Small intestine (tissue), 16 donors: ENCODE measurements at places on chromosomes 4 and X.

DNA sequence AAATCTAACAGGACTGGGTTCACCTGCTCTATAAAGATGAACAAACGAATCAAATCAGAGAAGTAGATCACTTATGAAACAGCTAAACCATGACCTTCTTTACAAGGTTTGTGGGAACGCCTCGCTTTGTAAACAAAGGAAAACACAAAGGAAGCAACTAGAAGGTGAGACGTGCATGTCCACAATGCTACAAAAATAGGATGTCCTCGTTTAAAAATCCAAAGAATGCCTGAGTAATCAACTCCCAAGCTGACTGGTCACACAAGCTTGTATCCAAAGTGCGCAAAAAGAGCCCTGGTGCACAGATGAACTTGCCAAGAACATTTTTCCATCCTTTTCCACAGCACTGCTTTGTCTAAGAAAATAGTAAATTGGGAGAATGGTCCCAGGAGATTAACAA lies 6.3 kb upstream of the SH3KBP1 start:
- DNase-seq: no peak
- no peaks in the 10 kb centered on the region for H3K36me3 ChIP-seq
- no peaks in the 10 kb centered on the region for H3K4me1 ChIP-seq
- H3K27ac ChIP-seq: no peak overlapping the region
- H3K4me3 ChIP-seq: no peak overlapping the region

DNA sequence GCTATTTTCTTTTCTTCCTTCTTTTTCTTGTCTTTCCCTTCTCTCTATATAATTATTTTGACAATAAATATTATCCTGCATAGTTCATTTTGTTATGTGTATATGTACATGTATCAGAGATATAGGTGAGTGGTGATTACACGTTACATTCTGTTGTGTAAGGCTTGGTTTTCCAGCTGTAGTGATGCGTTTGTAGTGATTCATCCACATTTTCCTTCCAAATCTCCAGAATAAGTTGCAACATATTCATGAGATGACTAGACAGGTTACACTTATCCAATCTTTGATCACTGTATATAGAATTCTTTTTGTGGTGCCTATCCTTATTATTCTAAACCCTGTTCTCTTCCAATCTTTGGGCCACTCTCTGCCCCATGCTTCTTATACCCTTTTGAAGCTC lies 540.2 kb downstream of the GBA3 start:
- no peak overlapping the region for H3K27ac ChIP-seq
- H3K27me3 ChIP-seq: no peaks in the 10 kb centered on the region
- H3K36me3 ChIP-seq: no peaks in the 10 kb centered on the region
- no peak for DNase-seq
- no peak overlapping the region for H3K4me3 ChIP-seq
- H3K4me1 ChIP-seq: no peaks in the 10 kb centered on the region

GRCh38 chrX:41350976-41351569 lies 17.1 kb downstream of the DDX3X start:
- H3K4me1 ChIP-seq: no peaks in the 10 kb centered on the region
- no peak overlapping the region for H3K4me3 ChIP-seq
- H3K27ac ChIP-seq: no peak overlapping the region
- H3K27me3 ChIP-seq: no peaks in the 10 kb centered on the region
- no peak for DNase-seq

DNA sequence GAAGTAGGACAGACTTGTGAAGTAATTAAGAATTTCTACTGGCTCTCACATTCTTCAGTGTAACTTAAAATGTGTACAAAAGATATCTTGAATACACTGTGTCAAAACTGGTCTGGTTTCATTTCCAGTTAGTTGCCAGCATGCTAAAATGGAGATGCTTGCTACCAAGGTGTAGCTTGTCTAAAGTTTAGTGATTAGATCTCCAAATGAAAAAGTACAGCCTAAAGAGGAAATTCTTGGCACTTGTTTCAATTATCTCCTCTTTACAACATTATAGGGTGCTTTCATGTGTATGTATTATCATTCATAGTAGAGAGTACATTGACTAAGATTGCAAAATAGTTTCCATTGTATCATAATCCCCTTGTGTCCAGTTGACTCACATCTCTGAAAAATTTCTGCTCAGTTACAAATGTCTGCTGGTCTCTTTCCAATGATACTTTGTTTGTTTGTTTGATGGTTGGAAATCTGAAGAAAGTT lies 97.3 kb upstream of the SPRY1 start:
- no peak overlapping the region for H3K27ac ChIP-seq
- no peaks in the 10 kb centered on the region for H3K27me3 ChIP-seq
- H3K4me3 ChIP-seq: no peak overlapping the region
- DNase-seq: no peak

DNA sequence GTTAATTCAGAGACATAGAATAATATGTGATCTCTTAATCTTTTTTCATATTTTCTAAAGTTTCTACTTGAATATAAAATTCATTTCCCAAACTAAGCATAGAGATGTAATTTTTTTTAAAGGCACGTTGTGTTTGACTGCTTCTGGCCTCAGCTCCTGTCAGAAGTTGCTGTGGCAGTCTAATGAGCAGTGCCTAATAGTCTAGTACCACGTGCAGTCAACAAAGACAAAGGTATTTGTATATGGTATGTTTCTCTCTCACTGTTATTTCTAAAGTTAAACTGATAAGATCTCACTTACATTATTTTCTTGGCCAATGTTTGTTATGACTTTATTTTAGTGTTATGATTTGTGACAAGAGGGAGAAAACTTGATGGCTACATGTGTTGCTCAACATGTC lies 48.6 kb upstream of the MCUB start:
- no peak for DNase-seq
- no peak overlapping the region for H3K27ac ChIP-seq
- no peaks in the 10 kb centered on the region for H3K4me1 ChIP-seq
- no peaks in the 10 kb centered on the region for H3K27me3 ChIP-seq
- H3K36me3 ChIP-seq: peaks cover 7% of the 10 kb centered on the region

- DNase-seq: no peak
- no peaks in the 10 kb centered on the region for H3K36me3 ChIP-seq
- no peak overlapping the region for H3K4me3 ChIP-seq
- H3K27me3 ChIP-seq: no peaks in the 10 kb centered on the region
Observed at GRCh38 chr4:139144911-139145551, 32.0 kb downstream of the ELF2 start.

DNA sequence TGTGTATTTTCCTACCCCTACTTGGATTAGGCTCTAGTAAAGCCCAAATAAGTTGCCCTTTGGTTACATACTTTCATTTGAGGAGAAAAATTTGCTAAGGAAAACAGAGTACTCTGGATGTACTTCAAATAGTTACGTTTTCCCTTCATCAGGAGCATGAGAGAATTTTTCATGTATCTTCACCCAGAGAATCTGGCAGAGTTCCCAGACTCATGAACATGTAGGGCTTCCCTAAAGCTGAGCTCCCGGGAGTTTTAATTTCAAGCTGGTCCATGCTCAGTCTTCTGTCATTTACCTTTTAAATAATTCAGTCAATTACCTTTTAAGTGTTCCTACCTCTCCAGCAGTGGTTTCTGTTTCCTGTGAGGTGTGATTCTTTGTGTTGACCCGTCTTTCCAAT lies 367.5 kb upstream of the GRID2 start:
- H3K4me1 ChIP-seq: no peaks in the 10 kb centered on the region
- H3K27ac ChIP-seq: no peak overlapping the region

GRCh38 chr4:142815834-142816233 lies 30.3 kb downstream of the INPP4B start:
- H3K4me3 ChIP-seq: no peak overlapping the region
- no peak for DNase-seq
- peaks cover 4% of the 10 kb centered on the region for H3K4me1 ChIP-seq
- H3K27ac ChIP-seq: no peak overlapping the region
- no peaks in the 10 kb centered on the region for H3K27me3 ChIP-seq
- H3K36me3 ChIP-seq: no peaks in the 10 kb centered on the region

GRCh38 chr4:185017964-185018772 lies at the start of gene HELT:
TSS of gene HELT (plus strand) at chr4:185018490. CDS start at chr4:185018929, 439 bp downstream.
- H3K27me3 ChIP-seq: peaks cover 46% of the 10 kb centered on the region
- no peaks in the 10 kb centered on the region for H3K4me1 ChIP-seq
- H3K36me3 ChIP-seq: no peaks in the 10 kb centered on the region
- H3K27ac ChIP-seq: no peak within 1 kb of the TSS
- H3K4me3 ChIP-seq: no peak within 1 kb of the TSS
- no peak for DNase-seq
